ENCODE measurements at places on chromosomes 2 and 18. TPM values are rescaled to one million over a fixed set of nuclear protein-coding genes. Genes with fewer than 3 reads are reported as not detected.
A peak's percentile ranks its signal among the peaks of the same experiment; 100 is the strongest.

- no peak for DNase-seq
- no peaks in the 10 kb centered on the region for H3K27me3 ChIP-seq
- peak overlapping the region; percentile 29 for H3K27ac ChIP-seq
- H3K36me3 ChIP-seq, result no peaks in the 10 kb centered on the region
These were observed 25.6 kb downstream of the ARHGAP28 start for GRCh38 chr18:6755107-6755506.

- DNase-seq, result no peak
- peaks cover 10% of the 10 kb centered on the region for H3K4me1 ChIP-seq
- H3K27me3 ChIP-seq, result no peaks in the 10 kb centered on the region
- H3K36me3 ChIP-seq, result no peaks in the 10 kb centered on the region
These were observed 106.8 kb upstream of the SERPINE2 start for GRCh38 chr2:224145751-224146355.

GRCh38 chr18:34221971-34222306 is 2.8 kb downstream of the NOL4 start:
- peaks cover 34% of the 10 kb centered on the region for H3K4me1 ChIP-seq
- H3K27me3 ChIP-seq, result peaks cover 5% of the 10 kb centered on the region
- no peak overlapping the region for H3K27ac ChIP-seq
- no peaks in the 10 kb centered on the region for H3K36me3 ChIP-seq

GRCh38 chr2:143802242-143802641 is 673.0 kb downstream of the ARHGAP15 start:
- no peaks in the 10 kb centered on the region for H3K36me3 ChIP-seq
- no peak overlapping the region for H3K4me3 ChIP-seq
- DNase-seq, result no peak
- no peaks in the 10 kb centered on the region for H3K4me1 ChIP-seq
- H3K27me3 ChIP-seq, result no peaks in the 10 kb centered on the region
- no peak overlapping the region for H3K27ac ChIP-seq

DNA sequence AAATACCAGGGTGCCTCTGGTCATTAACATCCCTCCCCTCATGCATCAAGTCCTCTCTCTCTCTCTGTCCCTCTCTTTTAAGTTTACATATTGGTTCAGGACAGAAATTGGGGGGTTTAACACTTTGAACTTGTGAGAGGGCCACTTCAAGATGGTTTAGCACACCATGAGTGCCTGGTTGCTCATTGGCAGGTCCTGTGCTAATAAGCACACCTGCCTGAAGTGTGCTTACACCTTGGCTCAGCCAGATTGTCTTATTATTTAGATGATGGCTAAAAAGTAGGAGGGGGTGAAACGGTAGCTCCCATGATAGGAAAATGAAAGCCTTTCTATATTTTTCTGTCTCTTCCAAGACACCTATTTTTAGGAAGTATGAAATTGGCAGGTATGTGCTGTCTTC is 205.8 kb downstream of the ARL6IP6 start:
- H3K4me1 ChIP-seq, result peaks cover 8% of the 10 kb centered on the region
- H3K27me3 ChIP-seq, result no peaks in the 10 kb centered on the region
- H3K4me3 ChIP-seq, result no peak overlapping the region
- H3K27ac ChIP-seq, result no peak overlapping the region

DNA sequence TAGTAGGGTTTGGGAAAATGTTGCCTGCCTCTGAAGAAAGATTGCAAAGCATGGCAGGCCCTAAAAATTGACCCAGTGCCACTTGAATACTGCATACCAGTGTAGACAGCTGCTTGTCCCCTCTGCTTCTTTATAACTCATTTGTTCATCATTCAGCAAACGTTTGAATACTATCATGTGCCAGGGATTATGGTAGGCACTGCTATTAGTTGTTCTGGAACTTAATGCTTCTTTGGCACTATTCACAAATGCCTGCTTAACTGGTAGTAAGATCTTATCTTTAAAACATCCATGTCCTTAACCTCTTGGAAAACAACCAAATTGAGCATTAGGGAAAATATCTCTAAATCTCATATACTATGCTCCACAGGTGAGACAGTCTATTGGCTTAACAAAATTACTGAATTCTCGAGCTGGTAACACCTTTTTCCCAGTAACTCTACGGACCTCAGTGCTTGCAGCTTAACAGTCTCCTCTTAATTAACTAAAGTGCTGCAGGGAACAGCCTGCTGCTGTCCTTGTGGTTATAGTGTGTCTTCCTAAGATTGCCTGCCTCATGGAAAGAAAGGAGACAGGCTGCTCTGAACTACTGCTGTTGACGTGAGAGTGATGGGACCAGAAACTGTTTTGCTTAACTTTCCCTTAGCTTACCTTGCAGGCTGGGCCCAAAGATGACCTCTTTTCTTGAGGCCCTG is 93.2 kb downstream of the MIB1 start:
- peaks cover 5% of the 10 kb centered on the region for H3K36me3 ChIP-seq
- no peak for DNase-seq
- H3K27me3 ChIP-seq, result no peaks in the 10 kb centered on the region
- no peaks in the 10 kb centered on the region for H3K4me1 ChIP-seq

DNA sequence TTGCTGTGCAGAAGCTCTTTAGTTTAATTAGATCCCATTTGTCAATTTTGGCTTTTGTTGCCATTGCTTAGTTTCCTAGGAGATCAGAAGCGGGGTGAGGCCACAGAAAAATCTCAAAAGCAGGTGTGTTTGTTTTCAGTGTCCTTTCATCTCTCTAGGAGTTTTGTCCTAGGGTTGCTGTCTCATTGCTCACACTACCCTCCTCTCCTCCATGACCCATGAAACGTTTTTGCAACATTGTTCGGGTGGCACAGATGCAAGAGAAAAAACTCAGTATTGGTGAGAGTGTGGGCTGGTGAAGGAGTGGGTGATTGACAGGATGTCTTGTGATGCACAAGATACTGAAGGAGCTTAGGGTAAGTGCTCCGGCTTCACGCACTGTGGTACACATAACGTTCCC is 103.6 kb downstream of the LYPD1 start:
- no peaks in the 10 kb centered on the region for H3K4me1 ChIP-seq
- H3K36me3 ChIP-seq, result no peaks in the 10 kb centered on the region
- no peak overlapping the region for H3K27ac ChIP-seq
- DNase-seq, result no peak
- H3K4me3 ChIP-seq, result no peak overlapping the region
- H3K27me3 ChIP-seq, result no peaks in the 10 kb centered on the region

GRCh38 chr2:132366421-132367180 is 50.0 kb upstream of the GPR39 start:
- no peak overlapping the region for H3K27ac ChIP-seq
- no peaks in the 10 kb centered on the region for H3K4me1 ChIP-seq
- no peaks in the 10 kb centered on the region for H3K36me3 ChIP-seq

GRCh38 chr2:24200799-24201198 is 25.9 kb downstream of the FAM228A start:
- no peak overlapping the region for H3K27ac ChIP-seq
- no peaks in the 10 kb centered on the region for H3K36me3 ChIP-seq
- H3K4me1 ChIP-seq, result peaks cover 4% of the 10 kb centered on the region
- H3K27me3 ChIP-seq, result no peaks in the 10 kb centered on the region
- DNase-seq, result no peak

GRCh38 chr18:54775686-54776085 is 52.6 kb upstream of the RAB27B start:
- no peak for DNase-seq
- no peaks in the 10 kb centered on the region for H3K27me3 ChIP-seq
- H3K4me1 ChIP-seq, result peaks cover 35% of the 10 kb centered on the region
- H3K36me3 ChIP-seq, result no peaks in the 10 kb centered on the region
- H3K4me3 ChIP-seq, result no peak overlapping the region

DNA sequence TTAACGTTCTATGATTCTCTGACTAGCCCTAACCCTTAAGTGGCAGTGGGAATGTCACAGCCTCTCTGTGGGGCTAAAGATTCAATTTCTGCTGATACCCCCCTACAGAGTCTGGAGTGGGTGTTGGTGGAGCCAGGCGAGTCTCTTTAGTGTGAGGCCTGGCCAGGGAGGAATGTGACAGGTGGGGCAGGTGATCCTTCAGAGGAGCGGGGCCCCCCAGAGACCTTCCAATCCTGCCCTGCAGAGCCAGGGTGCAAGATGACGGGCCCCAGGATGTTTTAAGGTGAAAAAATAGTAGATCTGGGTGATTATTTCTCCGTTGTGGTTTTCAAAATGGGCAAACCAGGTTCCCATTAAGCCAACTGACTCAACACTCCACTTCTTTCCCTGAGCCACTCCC is 28.2 kb upstream of the DNMT3A start:
- no peaks in the 10 kb centered on the region for H3K4me1 ChIP-seq
- DNase-seq, result no peak
- H3K4me3 ChIP-seq, result no peak overlapping the region
- no peaks in the 10 kb centered on the region for H3K27me3 ChIP-seq

- no peak for DNase-seq
- no peak overlapping the region for H3K27ac ChIP-seq
- H3K27me3 ChIP-seq, result no peaks in the 10 kb centered on the region
- peaks cover 35% of the 10 kb centered on the region for H3K4me1 ChIP-seq
- no peaks in the 10 kb centered on the region for H3K36me3 ChIP-seq
These were observed 1.9 kb upstream of the ITSN2 start for GRCh38 chr2:24362253-24362652.

- no peak overlapping the region for H3K27ac ChIP-seq
- peaks cover 6% of the 10 kb centered on the region for H3K4me1 ChIP-seq
- no peaks in the 10 kb centered on the region for H3K36me3 ChIP-seq
- H3K27me3 ChIP-seq, result no peaks in the 10 kb centered on the region
- no peak for DNase-seq
These were observed 28.0 kb downstream of the AGAP1 start for GRCh38 chr2:235521844-235522243.

DNA sequence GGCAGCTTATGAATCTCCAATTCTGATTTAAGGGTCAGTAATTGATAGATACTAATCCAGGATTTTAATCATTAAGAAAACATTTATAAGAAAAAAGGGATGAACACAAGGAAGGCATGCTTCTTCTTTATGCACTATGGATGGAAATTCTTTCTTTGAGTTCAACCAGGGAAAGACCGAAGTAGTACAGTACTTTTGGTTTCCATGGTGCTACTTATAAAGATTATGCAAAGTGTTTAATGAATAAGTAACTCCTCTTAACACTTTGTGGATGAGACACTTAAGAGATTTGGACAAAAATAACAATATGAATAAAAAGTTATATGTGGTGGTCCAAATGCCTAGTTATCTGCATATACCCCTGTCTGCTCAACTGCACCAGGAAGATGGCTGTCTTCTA is 666.5 kb upstream of the FANCL start:
- no peaks in the 10 kb centered on the region for H3K36me3 ChIP-seq
- no peaks in the 10 kb centered on the region for H3K4me1 ChIP-seq
- H3K4me3 ChIP-seq, result no peak overlapping the region
- no peaks in the 10 kb centered on the region for H3K27me3 ChIP-seq
- no peak overlapping the region for H3K27ac ChIP-seq
- no peak for DNase-seq

- H3K27me3 ChIP-seq, result no peaks in the 10 kb centered on the region
- no peaks in the 10 kb centered on the region for H3K36me3 ChIP-seq
- peak overlapping the region; percentile 42 for H3K27ac ChIP-seq
- peaks cover 17% of the 10 kb centered on the region for H3K4me1 ChIP-seq
- no peak overlapping the region for H3K4me3 ChIP-seq
These were observed 211.4 kb downstream of the KLHL29 start for GRCh38 chr2:23596316-23596885.

- H3K4me1 ChIP-seq, result no peaks in the 10 kb centered on the region
- H3K27me3 ChIP-seq, result no peaks in the 10 kb centered on the region
- no peak overlapping the region for H3K27ac ChIP-seq
- DNase-seq, result no peak
- H3K4me3 ChIP-seq, result no peak overlapping the region
These were observed 140.1 kb downstream of the ACOXL start for GRCh38 chr2:110872521-110872920.

DNA sequence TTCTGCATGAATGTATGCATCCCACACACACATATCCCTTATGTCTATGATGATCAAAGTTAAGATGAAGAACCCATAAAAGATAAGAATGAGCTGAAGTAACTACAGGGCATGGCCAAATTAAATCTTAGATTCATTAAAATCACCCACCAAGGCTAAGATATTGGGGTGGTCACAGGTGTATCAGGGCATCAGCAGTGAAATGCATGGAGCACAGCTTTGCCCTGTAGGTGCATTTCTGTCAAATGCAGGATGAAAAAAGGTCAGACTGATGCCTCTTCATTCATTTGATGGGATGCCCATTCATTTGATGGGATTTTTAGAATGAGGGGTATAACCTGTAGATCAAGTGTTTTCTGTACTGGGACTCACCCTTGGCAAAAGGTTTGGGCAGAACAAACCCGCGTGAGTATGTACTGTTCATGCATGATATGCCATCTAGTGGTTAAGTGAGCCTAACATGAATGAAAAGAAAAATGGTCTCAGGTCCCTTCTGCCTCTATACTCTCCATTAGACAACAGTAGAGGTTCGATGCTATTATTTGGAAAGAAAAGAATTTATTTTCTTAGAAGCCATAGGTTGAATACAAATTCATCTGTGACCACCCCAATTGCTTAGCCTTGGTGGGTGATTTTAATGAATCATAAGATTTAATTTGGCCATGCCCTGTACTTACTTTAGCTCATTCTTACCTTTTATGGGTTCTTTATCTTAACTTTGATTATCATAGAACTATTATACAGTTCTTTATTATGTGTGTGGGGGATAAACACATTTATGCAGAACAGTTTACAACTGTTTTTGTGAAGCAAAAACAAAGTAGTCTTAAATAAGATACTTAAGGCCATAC is 43.2 kb upstream of the NOSTRIN start:
- H3K4me1 ChIP-seq, result no peaks in the 10 kb centered on the region
- H3K27me3 ChIP-seq, result no peaks in the 10 kb centered on the region
- H3K27ac ChIP-seq, result no peak overlapping the region
- no peaks in the 10 kb centered on the region for H3K36me3 ChIP-seq
- DNase-seq, result no peak

DNA sequence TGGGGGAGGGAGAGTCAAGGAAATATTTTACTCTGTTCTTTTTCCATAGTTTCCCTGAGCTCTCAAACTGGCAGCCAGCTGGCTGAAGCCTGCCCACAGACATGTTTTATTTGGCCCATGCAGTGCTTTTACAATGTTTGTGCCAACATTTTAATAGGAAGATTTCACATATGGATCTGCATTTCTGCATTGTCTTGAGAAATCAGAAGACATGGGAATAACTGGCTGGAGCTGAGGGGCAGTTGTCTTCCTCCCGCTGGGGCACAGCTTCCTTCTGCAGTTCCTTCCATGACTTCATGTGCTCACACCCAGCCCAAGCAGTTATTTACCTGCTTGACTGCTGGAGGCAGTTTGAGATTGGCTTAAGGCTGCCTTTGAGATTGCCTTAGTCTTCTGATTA is 74.4 kb downstream of the PLCL1 start:
- H3K4me3 ChIP-seq, result no peak overlapping the region
- DNase-seq, result no peak
- H3K27me3 ChIP-seq, result no peaks in the 10 kb centered on the region
- H3K4me1 ChIP-seq, result peaks cover 10% of the 10 kb centered on the region
- no peaks in the 10 kb centered on the region for H3K36me3 ChIP-seq

DNA sequence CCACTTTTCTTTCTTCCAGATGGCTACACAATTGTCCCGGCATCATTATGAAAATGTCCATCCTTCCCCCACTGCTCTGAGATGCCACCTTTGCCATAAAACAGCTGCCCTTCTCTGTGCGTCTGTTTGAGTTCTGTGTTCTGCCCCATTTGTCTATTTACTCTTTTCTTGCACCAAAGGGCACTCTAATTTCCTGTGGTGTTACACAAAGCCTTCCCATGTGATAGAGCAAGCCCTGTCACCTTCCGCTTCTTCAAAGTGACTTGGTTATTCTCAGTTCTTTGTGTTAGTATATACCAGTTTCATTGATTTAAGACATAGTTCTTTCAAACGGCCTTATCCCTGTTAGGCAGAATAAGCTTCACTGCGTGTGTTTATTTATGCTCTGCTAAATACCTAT is 84.1 kb downstream of the FBXO15 start:
- DNase-seq, result no peak
- no peak overlapping the region for H3K27ac ChIP-seq

Gene NEDD4L
- 42.2 TPM for total RNA-seq

Gene BIN1
- 60.9 TPM for total RNA-seq

Gene TBC1D8
- 72.2 TPM for total RNA-seq

Gene ANKRD44
- 46.4 TPM for total RNA-seq

Gene ZNF521
- 18.7 TPM for total RNA-seq

Gene FLACC1
- total RNA-seq, result 0.74 TPM

Data from vagina (tissue), 2 donors.